ENCODE measurements at places on chromosomes 13 and 19. TPM values are rescaled to one million over a fixed set of nuclear protein-coding genes. Genes with fewer than 3 reads are reported as not detected.
A peak's percentile ranks its signal among the peaks of the same experiment; 100 is the strongest.

DNA sequence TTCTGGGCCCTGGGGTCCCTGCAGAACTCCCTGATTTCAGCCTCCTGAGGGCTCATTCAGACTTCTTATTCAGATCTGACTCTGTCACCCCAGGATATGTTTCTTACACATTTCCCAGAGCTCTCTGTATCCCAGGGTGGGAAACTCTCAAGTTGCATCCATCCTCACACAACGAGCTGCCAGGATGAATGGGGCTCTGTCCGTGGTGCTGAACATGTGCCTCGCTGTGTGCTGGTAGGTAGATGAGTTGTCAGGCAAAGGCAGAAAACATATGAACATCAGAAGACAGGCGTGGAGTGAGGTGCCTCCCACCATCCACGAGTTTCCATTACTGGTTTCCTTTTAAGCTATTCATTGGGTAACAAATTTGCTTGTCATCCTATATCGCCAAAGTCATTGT is 11.4 kb upstream of the IGFL1 start:
- no peak for DNase-seq

DNA sequence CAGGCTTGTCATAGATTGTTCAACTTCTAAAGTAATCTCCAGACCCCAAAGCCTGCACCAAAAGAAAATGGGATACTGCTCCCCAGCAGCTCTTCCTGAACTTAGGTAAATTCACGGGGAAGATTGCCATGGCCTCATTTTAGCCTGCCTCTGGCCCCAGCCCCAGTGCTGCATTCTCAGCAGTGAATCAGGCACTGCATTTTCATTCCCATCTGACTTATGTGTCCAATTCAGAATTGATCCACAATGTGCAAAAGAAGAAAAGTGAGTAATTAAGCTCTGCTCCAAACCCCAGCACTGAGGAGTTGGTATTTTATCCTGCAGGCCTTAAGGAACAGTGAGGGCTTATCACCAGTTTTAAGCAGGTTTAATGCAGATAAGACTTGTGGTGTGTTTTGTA is 176.4 kb downstream of the KCTD12 start:
- no peak for DNase-seq

Gene VSIG10L
- polyA plus RNA-seq: 1.9 TPM

Gene SIX5
- 7.8 TPM for polyA plus RNA-seq

Gene NALCN
- polyA plus RNA-seq: not detected

Gene MATK
- 6.6 TPM for polyA plus RNA-seq

DNA sequence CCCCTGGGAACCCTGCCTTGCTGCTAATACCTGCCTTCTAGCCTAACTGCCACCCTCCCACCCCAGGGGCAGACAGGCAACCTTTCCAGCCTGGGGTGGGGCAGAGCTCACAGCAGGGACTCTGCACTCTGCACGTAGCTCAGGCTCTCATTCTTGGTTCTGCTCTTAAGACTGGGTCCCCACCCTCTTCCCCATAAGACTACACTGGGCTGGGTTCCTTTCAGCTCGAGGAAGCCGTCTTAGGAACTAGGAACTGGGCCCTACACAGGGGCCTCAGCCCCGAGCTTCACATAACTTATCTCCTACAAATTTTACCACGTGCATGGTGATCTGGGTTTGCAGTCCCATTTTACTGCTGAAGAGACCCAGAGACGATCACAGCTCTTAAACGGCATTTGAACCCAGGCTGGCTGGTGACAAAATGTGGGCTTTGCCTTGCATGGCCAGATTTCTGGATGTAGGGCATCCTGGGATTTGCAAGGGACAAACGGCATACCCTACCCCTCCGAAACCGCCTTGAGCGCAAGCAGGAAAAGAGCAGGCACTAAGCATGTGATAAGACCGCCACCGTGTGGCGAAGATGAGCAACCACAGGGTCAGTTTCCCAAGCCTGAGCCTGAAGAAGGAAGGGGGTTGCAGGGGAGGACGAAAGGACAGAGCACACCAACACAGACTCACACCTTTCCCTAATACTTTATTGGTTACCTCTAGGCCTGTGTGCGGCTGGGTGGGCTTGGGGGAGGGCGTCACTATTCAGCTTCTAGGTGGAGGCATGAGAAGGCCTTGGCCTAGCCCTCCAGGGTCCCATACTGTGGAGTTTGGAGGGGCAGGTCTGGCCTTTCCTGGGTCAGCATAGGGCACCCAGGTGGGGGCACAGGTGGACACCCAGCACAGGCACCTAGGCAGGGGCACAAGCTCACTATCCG is 5.1 kb downstream of the JUNB start:
- DNase-seq: peak; percentile 91

GRCh38 chr13:105118426-105118985 is 1417.0 kb downstream of the EFNB2 start:
- no peak for DNase-seq

Gene PDE4C
- polyA plus RNA-seq: not detected

DNA sequence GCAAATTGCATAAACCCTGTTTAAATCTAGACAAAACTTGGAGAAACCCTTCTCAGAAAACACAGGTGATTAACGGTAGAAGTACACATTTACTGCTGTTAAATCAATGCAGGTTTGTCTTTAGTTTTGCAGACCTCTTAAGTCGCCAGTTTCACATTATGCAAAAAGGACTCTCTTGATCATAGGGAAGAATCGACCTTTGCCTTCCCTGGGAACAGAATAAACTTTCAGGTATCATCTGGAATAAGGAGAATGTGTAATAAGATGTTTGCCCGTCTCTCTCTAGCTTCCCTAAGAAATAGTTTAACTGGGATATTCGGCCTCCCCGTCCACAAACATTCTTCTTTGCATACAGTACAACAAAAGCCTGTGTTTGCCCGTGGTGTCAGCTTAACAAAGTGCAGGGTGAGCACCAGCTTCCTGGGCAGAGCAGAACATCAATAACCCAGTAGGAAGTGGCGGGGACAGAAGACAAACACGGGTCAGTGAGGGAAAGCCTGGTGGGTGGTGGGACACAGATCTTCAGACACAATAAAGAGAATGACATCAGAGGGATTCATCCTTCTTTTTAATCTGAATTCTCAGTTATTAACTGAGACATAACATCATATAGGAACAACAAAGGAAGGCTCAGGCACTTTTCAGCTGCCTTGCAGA is 1077.7 kb upstream of the SLC10A2 start:
- no peak for DNase-seq

DNA sequence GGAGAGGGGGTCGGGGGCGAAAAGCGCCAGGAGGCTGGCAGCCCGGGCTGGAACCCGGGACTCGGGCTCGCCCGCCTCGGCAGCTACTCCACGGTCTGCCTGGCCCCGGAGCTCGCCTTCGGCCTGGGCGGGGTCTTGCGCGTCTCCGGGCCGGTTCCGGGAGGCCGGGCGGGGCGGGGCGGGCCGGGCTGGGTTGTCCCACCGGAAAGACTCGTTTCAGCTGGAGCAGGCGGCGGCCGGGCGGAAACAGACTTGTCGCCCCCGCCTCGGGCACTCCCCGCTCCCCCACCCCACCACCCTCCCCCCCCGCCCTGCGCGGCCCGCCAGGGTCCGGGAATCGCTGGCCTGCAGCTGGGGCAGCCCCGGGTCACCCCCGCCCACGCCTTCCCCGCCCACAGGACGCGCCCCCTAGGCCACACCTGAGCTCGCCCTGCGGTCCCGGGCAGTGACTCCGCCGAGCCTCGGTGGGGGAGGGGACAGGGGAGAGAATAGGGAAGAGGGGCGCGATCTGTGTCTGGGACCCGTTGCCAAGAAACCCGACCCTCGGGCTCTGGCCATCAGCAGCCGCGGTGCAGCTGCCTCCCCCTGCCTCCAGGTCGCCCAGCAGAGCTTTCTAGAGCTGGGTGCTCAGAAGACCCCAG is 109.4 kb downstream of the KCTD15 start:
- peak; percentile 69 for DNase-seq
